ENCODE measurements at places on chromosomes 11 and 22. TPM values are rescaled to one million over a fixed set of nuclear protein-coding genes. Genes with fewer than 3 reads are reported as not detected.

DNA sequence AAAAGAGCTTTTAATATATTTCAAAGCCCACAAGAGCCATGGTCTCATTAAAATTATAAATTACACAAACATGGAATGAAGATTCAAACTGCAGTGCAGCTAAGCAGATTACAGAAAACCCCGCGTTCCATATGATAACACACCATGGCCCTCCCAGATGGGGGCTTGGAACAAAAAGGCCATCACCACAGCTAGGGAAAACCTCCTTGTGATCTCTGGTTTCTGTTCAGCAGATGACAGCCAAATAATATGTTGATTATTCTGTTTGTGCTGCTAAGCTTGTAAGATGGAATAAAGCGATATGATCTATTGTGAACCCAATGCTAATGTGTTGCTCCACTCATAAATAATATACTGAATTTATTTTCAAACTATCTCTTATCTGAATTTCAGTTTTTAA is 28.5 kb downstream of the IMMP1L start:
- no peak overlapping the region for H3K4me3 ChIP-seq
- H3K27ac ChIP-seq = no peak overlapping the region
- H3K27me3 ChIP-seq = no peaks in the 10 kb centered on the region

The HEPN1 gene
- polyA plus RNA-seq = not detected

DNA sequence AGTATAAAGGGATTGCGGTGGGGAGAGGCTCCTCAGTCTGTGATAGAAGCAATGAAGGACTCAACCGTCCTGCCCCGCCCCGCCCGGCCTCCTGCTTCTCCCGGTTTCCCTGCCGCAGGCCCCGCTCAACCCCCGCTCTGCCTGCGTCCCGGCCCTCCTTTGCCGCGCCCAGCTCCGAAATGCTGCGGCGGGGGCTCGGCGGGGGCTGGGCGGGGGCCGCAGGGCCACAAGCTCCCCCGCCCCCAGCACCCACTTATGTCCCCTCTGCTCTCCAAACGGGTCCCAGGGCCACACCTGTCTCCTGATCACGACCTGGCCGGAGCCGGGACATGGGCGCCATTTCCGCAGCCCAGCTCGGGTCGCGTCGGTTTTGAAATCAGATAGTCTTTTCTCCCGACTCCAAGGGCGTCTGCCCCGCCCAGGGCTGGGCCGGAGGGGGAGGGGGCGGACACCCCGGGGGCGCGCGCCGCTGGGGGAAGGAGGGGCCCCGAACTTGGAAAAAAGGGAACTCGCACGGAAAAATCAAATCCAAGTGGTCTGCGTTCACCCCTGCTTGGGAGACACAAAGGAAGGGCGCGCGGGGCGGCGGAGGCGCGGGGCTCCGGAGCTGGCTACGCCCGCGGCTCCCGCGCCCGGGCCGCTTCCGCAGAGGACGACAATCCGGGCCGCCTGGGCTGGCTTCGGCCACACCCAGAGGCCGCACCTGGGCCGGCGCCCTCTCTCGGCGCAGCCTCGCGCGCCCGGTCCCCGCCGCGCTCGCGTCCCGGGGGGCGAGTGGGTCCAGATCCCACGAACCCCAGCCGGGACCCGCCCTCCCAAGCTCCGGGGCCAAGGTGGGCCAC is 70.6 kb upstream of the EP300 start:
- H3K4me1 ChIP-seq = peaks cover 7% of the 10 kb centered on the region
- 0 out of 2 replicates have a peak overlapping the region, but pooled peaks have one; percentile 29 for H3K27ac ChIP-seq
- peak overlapping the region; percentile 75 for H3K4me3 ChIP-seq
- no peaks in the 10 kb centered on the region for H3K36me3 ChIP-seq

DNA sequence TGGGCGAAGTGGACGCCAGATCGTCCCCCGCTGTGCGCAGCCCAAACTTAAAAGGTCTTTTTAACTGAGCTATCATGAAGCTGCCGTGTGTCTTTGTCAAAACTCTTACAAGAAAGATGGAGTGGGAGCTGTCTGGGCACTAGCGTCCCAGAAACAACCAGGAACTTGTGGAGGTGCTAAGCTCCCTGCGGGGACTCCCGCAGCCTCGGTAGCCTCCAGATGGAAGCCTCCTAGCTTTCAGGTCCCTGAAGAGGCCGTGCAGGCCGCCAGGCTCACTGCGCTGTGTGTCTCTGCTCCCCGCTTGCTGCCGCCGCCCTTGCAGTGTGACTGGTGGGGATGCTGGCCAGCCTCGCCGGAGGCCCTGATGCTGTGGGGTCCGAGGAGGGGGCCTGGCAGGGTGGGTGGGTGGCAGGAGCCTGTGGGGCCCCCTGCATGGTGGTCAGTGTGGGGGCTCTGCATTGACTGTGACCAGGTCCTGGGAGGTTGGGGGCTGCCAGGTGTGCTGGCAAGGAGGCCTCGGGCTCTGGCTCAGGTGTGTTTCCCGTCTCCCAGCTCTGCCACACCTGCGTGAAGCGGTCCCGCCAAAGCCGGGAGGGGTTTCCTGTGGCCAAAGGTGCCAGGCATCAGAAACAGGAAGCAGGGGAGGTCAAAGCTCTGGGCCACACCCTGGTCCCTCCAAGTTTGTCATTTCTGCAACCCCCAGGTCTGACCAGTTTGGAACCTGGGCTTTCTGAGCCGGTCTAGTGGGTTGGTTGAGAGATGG is 1.2 kb downstream of the TRABD start:
- H3K36me3 ChIP-seq = no peaks in the 10 kb centered on the region
- peak overlapping the region; percentile 89 for H3K27ac ChIP-seq
- peaks cover 45% of the 10 kb centered on the region for H3K4me1 ChIP-seq
- H3K4me3 ChIP-seq = peak overlapping the region; percentile 81
- no peak for DNase-seq

DNA sequence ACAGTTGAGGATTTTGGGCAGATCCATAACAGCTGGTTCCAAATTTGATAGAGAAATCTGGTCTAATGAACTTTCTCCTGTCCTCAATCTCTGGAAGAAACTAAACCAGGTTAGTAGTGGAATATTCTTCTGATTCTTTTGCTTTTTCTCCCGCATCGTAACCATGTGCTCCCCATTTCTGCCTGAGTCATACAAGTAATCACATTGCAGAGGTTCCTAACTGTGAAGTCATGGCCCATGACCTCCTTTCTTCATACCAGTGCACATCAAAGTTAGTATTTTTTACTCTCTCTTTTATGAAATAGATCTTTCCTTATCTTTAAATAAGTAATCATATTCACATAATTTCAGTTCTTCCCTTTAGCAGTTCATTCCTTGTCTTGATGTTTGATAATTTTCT is 249.0 kb downstream of the DYNC2H1 start:
- DNase-seq = no peak
- H3K4me1 ChIP-seq = no peaks in the 10 kb centered on the region
- no peaks in the 10 kb centered on the region for H3K36me3 ChIP-seq
- no peak overlapping the region for H3K27ac ChIP-seq
- no peak overlapping the region for H3K4me3 ChIP-seq
- no peaks in the 10 kb centered on the region for H3K27me3 ChIP-seq

DNA sequence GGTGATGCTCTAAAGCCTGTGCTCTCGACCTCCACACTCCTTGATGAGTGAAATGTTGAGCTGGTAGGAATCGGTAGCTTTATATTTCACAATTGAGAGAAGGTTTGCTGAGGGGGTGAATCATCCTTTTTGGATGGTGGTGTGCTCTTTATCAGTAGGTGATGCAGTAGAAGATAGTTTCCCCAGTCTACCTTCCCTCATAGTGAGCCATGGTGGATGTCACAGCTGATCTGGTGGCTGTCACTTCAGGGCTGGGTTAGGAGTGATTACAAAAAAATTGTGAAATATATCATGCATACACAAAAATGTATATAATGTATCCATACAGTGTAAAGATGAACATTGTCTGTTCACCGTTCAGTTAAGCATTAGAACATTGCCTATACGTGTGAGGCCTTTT is 105.3 kb downstream of the GRAMD1B start:
- no peak overlapping the region for H3K27ac ChIP-seq
- no peak for DNase-seq
- no peaks in the 10 kb centered on the region for H3K4me1 ChIP-seq
- no peaks in the 10 kb centered on the region for H3K27me3 ChIP-seq
- H3K36me3 ChIP-seq = no peaks in the 10 kb centered on the region

The SLC15A3 gene
- polyA plus RNA-seq = 53.4 TPM

DNA sequence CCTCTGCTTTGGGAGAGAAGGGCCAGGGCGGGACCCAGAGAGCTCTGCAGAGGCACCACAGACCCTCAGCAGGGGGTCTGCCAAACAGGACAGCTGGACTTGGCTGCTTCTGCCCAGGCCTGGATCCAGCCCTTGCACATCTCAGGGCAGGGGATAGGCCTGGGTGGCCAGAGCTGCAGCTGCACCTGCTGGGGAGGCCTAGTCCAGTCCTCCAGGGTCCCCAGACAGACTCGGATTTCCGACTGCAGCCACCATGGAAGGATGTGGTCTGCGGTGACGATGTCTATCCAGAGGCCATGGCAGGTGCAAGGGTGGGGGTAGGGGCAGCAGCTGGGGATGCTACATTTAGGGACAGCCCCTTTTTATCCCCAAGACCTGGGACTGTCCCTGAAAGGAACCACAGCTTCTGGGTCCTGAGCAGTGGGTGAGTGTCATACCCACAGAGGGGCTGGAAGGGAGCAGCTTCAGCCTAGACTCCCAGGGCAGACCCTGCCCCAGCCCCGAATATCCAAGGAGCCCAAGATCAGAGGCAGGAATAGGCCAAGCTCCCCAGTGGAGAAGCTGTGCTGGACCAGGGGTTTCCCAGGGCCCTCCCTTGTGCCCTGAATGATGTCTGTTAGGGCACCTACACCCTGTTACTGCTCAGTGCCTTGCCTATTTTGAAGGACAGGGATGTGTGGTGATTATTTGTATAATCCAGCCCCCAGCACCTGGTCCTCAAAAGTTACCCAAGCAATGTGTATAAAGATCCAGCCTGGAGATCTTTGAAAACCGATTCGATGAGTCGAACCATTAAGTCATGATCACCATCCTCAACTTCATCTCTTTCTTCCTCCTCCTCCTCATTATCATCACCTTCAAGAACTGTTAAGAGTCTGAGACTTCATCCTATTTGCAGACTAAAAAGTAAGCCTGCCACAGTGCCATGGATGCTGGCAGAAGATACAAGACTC is 2.5 kb upstream of the IGLL5 start:
- no peak overlapping the region for H3K27ac ChIP-seq
- no peaks in the 10 kb centered on the region for H3K27me3 ChIP-seq
- DNase-seq = no peak
- H3K36me3 ChIP-seq = no peaks in the 10 kb centered on the region

DNA sequence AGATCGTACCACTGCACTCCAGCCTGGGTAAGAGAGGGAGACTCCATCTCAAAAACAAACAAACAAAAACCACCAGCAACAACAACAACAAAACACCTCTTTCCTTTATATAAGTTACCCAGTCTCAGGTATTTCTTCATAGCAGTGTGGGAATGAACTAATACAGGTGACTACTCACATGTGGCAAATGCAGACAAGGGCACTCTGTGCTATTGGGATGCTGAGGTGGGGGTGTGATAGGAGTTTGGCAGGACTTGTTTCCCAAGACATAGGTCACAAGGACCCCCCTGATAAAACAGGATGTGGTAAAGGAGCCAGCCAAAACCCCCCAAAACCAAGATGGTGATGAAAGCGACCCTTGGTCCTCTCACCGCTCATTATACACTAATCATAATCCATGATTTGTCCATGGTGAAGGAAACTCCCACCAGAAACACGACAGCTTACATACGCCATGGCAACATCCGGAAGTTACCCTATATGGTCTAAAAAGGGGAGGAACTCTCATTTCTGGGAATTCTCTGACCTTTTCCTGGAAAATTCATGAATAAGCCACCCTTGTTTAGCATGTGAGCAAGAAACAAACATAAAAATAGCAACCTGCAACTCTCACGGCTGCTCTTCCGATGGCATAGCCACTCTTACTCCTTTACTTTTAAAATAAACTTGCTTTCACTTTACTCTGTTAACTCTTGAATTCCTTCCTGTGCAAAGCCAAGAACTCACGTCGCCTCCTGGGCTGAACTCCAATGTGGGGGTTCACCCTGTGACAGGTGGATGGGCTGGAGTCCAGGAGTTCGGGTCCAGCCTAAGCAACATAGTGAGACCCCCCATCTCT is 18.8 kb upstream of the INCENP start:
- no peak overlapping the region for H3K4me3 ChIP-seq
- no peak overlapping the region for H3K27ac ChIP-seq
- H3K4me1 ChIP-seq = no peaks in the 10 kb centered on the region
- DNase-seq = no peak
- H3K36me3 ChIP-seq = no peaks in the 10 kb centered on the region

The CHST1 gene
- polyA plus RNA-seq = not detected

DNA sequence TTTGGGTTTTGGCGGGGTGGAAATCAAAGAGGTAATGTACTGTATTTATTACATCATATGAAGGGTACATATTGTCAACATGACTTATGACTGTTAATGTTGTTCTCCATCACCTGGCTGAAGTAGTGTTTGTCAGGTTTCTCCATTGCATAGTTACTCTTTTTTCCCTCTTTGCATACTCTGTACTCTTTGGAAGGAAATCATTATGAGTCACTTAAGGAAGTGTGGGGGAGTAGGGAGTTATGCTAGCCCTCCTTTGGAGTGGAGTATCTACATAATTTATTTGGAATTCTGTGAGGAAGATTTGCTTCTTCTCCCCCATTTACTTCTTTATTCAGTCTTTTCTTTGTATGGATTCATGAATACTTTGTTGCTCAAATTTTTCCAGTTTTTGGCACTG is 3.6 kb upstream of the PGR start:
- H3K27ac ChIP-seq = no peak overlapping the region
- no peaks in the 10 kb centered on the region for H3K4me1 ChIP-seq
- H3K36me3 ChIP-seq = no peaks in the 10 kb centered on the region
- no peak for DNase-seq
- no peak overlapping the region for H3K4me3 ChIP-seq

DNA sequence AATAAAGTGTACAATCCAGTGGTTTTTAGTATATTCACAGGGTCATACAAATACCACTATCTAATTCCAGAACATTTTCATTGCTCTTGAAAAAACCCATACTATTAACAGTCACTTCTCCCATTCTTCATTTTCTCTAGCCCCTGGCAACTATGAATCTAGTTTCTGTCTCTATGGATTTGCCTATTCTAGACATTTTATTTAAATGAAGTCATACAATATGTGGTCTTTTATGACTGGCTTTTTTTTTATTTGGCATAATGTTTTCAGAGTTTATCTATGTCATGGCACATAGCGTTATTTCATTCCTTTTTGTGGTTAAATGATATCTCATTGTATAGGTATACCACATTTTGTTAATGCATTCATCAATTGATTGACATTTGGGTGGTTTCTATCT is 59.4 kb downstream of the KDM2A start:
- no peak for DNase-seq
- no peaks in the 10 kb centered on the region for H3K27me3 ChIP-seq
- no peaks in the 10 kb centered on the region for H3K4me1 ChIP-seq

The STIP1 gene
- 291 TPM for polyA plus RNA-seq
